ENCODE measurements at places on chromosomes 13 and 19.

DNA sequence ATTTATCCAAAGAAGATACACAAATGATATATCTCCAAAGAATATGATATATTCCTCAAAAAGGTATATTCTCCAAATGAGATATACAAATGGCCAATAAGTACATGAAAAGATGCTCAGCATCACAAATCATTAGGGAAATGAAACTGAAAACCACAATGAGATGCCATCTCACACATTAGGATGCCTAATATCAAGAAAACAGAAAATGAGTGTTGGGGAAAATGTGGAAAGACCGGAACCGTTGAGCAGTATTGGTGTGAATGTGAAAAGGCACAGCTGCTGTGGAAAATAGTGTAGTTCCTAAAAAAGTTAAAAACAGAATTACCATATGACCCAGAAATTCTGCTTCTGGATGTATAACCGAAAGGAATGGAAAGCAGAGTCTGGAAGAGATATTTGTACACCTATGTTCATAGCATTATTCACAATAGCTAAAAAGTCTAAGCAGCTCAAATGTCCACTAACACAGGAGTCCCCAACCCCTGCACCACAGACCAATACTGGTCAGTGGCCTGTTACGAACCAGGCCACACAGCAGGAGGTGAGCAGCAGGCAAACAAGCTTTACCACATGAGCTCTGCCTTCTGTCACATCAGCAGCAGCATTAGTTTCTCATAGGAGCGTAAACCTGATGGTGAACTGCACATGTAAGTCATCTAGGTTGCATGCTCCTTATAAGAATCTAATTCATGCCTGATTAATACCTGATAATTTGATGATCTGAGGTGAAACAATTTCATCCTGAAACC is 291.9 kb downstream of the PCDH20 start:
- no peak for DNase-seq

DNA sequence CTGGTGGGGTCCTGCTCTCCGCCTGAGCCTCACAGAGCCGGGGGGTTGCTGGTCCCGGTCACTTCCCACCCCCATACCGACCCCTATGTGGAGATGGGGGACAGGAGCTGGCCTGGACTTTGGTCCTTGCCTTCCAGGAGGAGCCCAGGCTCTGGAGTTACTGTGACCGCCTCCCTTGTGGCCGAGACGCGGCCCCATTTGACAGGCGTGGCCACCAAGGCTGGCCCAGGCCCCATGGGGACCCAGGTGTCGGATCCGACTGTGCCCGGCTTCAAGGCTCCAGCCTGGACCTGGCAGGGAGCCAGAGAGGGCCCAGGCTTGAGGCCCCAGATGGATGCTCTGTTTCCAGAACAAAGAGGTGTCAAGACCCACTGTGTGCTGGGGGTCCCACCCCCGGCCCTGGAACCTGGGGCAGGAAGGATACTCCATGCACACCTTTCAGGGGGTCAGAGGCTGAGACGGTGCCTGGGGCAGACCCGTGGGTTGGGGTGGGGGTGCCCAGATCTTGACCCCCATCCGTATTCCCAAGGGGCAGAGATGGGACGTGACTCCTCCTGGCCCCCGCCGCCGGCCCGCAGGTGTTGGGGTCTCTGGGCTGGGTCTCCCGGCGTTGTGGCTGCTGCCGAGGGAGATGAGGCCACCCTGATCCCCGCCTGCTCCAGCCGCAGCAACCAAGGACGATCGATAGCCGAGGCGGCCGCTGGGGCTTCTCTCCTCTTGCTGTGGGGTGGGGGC is 47.8 kb upstream of the TCF3 start:
- DNase-seq: no peak

DNA sequence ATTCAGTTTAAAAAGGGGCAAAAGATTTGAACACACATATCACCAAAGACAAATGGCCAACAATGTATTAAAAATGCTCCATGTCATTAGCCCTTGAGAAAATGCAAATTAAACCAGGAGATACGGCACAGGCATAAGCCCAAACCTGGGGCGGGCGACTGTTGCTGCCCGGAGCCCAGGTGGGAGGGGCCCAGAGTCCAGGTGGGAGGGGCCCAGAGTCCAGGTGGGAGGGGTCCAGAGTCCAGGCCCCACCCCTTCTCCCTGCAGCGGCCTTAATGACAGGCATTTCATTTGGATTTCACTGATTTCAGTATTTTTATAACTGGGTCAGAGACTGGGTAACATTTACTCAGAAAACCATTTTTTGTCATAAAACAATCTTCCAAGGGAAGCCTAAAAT is 78.2 kb downstream of the RASA3 start:
- no peak for DNase-seq

GRCh38 chr13:101527130-101527529 is 74.7 kb downstream of the ITGBL1 start:
- DNase-seq: no peak

GRCh38 chr19:34458677-34459076 is 22.9 kb upstream of the WTIP start:
- DNase-seq: no peak

DNA sequence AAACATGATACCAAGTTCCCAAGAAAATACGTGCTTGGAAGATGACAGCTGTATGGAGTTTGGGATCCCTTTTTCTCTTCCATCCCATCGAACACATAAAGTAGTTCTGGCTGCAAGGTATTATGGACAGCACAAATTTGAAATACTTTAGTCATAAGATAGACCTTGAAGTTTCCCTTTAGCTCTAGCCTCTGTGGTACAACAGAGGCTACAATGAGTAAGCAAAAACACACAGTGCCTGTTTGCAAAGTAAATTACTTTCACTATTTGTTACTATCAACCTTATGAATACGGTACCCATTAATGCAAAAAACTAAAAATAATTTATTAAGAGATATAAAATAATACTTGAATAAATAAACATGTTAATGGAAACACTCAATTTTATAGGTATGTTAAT is 21.0 kb upstream of the LRCH1 start:
- DNase-seq: no peak

DNA sequence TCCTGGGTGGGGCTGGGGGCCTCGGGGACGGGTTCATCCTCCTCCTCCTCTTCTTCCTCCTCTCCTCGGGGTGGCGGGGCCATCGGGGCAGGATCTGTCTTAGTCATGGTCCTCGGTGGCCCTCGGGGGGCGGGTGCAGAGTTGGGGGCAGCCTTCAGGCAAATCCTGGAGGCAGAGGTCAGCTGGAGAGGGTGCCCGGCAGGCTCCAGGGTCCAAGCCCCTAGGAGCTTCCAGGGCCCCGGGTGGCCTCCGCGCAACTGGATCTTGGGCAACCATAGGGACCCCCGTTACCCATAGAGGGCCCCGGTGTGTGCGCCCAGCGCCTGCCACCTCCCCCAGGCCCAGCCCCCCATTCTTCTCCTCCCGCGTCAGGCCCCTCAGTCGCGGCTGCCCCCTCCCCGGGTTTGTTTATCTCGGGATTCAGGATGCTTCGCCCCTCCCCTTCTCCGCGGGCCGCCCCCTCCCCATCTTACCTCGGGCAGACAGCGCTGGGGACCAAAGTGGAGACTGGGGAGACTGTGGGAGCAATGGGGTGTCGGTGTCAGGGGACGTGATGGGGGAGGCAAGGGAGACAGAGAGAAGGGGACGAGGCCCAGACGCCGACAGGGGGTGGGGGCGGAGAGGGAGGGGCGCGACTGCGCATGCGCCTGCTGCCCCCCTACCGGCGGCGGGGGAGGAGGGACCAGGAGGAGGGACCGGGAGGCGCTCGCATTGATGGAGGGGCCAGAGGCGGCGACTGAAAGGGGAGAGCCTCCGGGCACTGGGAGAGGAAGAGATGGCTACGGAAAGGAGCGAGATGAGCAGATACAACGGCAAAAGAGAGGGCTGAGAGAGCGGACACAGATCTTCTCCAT is at the start of gene CLIP3:
Gene CLIP3 (minus strand): TSS at position 623 of the 854 bp plus-strand sequence. CDS start 516 bp downstream, at position 107.
- peak; percentile 23 for DNase-seq

DNA sequence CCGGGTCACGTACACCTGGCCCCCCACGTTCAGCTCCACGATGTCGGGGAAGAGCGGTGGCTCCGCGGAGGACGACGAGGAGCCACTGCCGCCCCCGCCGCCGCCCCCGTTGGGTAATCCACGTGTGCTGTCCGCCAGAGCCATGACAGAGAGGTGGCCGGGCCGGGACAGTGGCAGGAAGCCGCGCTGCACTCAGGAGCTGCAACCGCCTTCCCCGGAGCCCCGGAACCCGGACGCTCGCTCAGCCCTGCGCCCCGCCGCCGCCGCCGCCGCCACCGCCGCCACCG is 257 bp downstream of the KCTD12 start:
- DNase-seq: no peak

- DNase-seq: peak; percentile 20
Measured at GRCh38 chr19:8615813-8616596, 5.5 kb upstream of the ADAMTS10 start.

- DNase-seq: peak; percentile 72
Measured at GRCh38 chr19:47240996-47241918, 10.3 kb upstream of the BBC3 start.

- no peak for DNase-seq
Measured at GRCh38 chr19:10395003-10395402, 8.3 kb downstream of the CDC37 start.

Data from stimulated activated CD8-positive, alpha-beta memory T cell treated with anti-CD3 and anti-CD28 coated beads, Interleukin-7, amount 100 ng/mL, for 1 hour (primary cell).